Anterior cingulate cortex (tissue), 58 donors: ENCODE measurements at places on chromosomes 4 and X.

- no peak for DNase-seq
Observed at GRCh38 chrX:126064901-126065541, 101.1 kb downstream of the DCAF12L2 start.

- no peak for DNase-seq
Observed at GRCh38 chr4:55184600-55185523, 59.5 kb upstream of the KDR start.

GRCh38 chr4:52372747-52373146 lies 286.4 kb downstream of the USP46 start:
- no peak for DNase-seq

GRCh38 chr4:26088433-26088928 lies 174.5 kb downstream of the SMIM20 start:
- DNase-seq = no peak

DNA sequence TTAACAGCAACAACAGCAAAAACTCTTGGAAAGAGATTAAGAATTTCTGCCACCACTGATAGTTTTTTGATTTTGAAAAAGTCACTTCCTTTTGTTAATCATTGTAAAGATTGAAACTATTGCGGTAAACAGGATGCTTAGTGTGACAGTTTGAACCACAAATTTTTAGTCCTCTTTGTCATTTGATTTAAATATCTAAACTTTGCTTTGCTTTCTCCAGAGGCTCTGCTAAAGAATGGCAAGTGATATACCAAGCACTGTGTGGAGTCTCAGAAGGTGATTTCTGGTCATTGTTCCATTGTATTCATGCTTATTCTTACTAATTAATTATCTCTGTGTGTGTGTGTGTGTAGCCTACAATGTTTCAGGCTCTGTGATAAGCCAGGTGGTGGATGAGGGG lies 155.6 kb downstream of the BMPR1B start:
- DNase-seq = no peak
